ENCODE measurements at places on chromosomes 11 and 22.

GRCh38 chr11:111402411-111402810 is 23.3 kb upstream of the POU2AF1 start:
- no peak for DNase-seq

DNA sequence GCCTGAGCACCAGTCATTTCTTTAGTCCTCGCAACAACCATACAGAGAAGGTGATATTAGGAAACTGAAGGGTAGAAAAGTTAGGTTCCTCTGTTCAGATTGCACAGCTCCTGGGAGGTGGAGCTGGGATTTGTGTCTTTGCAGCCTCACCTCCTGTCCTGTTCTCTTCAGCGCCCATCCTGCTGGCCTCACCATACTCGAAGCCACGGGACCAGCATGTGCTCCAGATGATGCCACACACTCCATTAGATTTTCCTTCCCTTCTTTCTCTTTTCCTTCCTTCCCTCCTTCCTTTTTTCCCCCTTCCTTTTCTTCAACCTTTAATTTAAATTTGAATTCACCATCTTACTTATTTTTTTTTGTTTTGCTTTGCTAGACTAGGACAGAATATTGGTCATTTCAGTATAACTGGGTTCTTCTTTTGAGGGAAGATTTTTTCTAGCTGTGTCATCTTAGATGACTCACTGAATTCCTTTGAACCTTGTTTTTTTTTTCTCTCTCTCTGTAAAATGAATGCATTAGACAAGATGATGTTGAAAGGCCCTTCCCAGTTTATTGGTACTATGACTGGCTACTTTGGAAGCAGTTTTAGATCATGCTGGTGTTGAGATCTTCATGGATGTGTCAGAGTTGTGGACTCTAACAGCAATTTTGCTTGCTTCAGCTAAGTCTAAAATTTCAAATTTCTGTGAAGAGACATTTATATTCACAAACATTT is 662.5 kb upstream of the TENM4 start:
- DNase-seq: peak; percentile 66

GRCh38 chr11:70883973-70884623 is 368.3 kb downstream of the SHANK2 start:
- no peak for DNase-seq

GRCh38 chr11:1472180-1473005 is 14.2 kb downstream of the MOB2 start:
- no peak for DNase-seq

DNA sequence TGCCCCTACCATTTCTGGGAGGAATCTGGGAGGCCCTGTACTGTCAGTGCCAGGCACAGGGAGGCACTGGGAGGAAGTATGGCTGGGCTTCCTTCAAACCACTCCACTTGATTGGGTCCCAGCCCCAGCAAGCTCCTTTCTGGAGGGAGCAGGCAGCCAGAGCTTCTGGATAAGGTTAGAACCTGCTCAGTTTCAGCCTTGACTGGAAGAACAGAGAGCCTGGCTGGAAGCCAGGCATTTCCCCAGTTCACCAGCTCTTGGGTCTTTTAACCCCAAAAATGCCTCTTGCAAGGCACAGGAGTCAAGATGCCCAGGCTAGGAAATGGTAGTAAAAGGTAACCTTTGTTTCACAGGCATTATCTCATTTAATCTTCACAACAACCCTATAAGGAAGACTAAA is 9.0 kb upstream of the KCTD14 start:
- no peak for DNase-seq

- DNase-seq: no peak
Measured at GRCh38 chr22:46661221-46661851, 41.1 kb downstream of the GRAMD4 start.

DNA sequence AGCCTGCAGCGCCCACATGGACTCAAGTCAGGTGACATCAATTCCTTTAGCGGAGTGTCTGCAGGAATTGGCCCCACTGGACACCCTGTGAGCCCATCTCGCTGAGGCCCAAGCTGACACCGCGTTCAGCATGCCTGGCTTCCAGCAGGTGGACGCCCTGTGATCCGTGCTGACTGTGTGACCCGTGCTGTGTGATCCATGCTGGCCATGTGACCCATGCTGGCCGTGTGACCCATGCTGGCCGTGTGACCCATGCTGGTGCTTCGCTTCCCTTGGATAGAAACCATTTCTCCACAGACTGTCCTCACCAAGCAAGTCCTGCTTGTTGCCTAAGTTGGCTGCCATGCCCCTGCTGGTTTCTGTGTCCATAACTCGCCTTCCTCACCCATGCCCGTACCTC is 392.1 kb downstream of the BRD1 start:
- peak; percentile 30 for DNase-seq

- no peak for DNase-seq
Measured at GRCh38 chr11:73217131-73217809, 811 bp upstream of the P2RY2 start.

GRCh38 chr22:49873228-49873940 is 19.7 kb downstream of the ZBED4 start:
- no peak for DNase-seq
